Epithelial cell of umbilical artery (primary cell): ENCODE measurements at places on chromosomes 1 and 21. TPM values are rescaled to one million over a fixed set of nuclear protein-coding genes. Genes with fewer than 3 reads are reported as not detected.

SPATC1L gene
- 4.1 and 7.5 TPM in 2 replicates for total RNA-seq

ADCY10 gene
- total RNA-seq, result under 0.01 TPM in 2 replicates

CASQ1 gene
- not detected in 2 replicates for total RNA-seq

KCNT2 gene
- under 0.01 and 0.91 TPM in 2 replicates for total RNA-seq

TCP10L gene
- total RNA-seq, result not detected in 2 replicates

ZNF648 gene
- not detected in 2 replicates for total RNA-seq

TDRD10 gene
- 1.5 and 3.2 TPM in 2 replicates for total RNA-seq

MNDA gene
- not detected in 2 replicates for total RNA-seq

CLDN14 gene
- total RNA-seq, result 4.2 and 6.2 TPM in 2 replicates

KCNJ9 gene
- total RNA-seq, result not detected in 2 replicates

CGN gene
- total RNA-seq, result under 0.01 and 0.30 TPM in 2 replicates

ZNF644 gene
- 54.3 and 54.9 TPM in 2 replicates for total RNA-seq

PGLYRP3 gene
- total RNA-seq, result not detected in 2 replicates

TMEM269 gene
- total RNA-seq, result not detected in 2 replicates

HSD11B1 gene
- 0.32 and 0.61 TPM in 2 replicates for total RNA-seq

TLCD4 gene
- under 0.01 TPM in 1 of 2 replicates, not detected in the other for total RNA-seq

FMO3 gene
- not detected in 2 replicates for total RNA-seq

CYP4A11 gene
- total RNA-seq, result not detected in 2 replicates

LCE1A gene
- total RNA-seq, result not detected in 2 replicates

TDRD5 gene
- total RNA-seq, result not detected in 2 replicates

NUP210L gene
- under 0.01 TPM in 1 of 2 replicates, not detected in the other for total RNA-seq

KISS1 gene
- 0.65 and 1.1 TPM in 2 replicates for total RNA-seq

PLA2G2D gene
- total RNA-seq, result not detected in 2 replicates

PLA2G2F gene
- not detected in 2 replicates for total RNA-seq
